Left cardiac atrium (tissue), 4 donors: ENCODE measurements at places on chromosomes 4 and X. TPM values are rescaled to one million over a fixed set of nuclear protein-coding genes. Genes with fewer than 3 reads are reported as not detected.

Gene GABRA4
- total RNA-seq: 2.1 TPM

Gene UGT2B15
- not detected for total RNA-seq

Gene TCEAL9
- 42.1 TPM for total RNA-seq

Gene TEX13B
- not detected for total RNA-seq

Gene JADE3
- total RNA-seq: 5.3 TPM

Gene NKX1-1
- not detected for total RNA-seq

DNA sequence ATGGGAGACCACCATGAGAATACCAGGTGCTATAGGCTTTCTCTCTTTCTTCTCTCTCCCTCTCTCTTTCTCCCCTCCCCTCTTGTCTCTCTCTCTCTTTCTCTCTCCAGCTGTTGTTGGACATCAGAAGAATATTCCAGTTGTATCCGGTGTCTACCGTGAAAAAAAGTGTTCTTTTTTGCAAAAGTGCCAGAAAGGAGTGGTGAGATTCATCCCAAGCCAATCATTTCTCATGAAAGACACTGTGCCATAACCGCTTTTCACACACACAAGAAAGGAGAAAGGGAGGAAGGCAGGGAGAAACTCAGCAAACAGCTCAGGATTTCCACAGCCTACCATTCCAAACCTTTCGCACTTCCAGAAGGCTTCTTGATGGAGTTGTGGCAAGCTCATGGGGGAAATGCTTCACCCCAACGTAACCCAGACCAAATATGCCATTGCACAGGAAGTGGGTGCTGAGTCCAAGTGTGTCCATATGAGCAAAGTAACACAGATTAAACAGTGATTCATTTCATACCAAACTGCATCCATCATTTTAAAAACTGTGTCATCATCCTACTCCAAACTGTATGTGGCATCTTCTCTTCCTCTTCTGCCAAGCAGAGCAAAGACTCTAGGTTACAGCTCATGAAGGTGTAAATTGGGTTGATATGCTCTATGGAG, 224.0 kb downstream of the APBB2 start:
- no peak for DNase-seq

GRCh38 chrX:38626296-38626695, 65.0 kb downstream of the TSPAN7 start:
- DNase-seq: no peak

DNA sequence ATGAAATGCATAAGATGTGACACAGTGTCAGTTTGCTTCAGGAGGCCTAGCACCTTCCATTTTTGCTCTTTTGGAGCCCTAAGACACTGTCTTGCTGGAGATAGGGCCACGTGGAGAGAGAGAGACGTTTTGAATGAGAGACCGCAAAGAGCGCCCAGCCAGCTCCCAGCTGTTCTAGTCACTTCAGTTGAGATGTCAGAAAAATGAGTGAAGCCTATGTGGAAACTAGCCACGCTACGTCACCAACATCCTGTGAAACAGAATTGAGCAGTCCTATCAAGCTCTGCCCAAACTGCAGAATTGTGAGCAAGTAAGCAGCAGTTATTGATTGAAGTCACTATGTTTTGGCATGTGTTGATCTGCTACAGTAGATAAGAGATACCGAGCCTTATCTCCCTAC, 13.1 kb downstream of the GPR82 start:
- no peak for DNase-seq

GRCh38 chrX:71143508-71143907, 1.1 kb upstream of the NLGN3 start:
- DNase-seq: peak; percentile 47

- DNase-seq: no peak
Observed at GRCh38 chr4:73859614-73860088, 6.6 kb downstream of the PF4V1 start.

DNA sequence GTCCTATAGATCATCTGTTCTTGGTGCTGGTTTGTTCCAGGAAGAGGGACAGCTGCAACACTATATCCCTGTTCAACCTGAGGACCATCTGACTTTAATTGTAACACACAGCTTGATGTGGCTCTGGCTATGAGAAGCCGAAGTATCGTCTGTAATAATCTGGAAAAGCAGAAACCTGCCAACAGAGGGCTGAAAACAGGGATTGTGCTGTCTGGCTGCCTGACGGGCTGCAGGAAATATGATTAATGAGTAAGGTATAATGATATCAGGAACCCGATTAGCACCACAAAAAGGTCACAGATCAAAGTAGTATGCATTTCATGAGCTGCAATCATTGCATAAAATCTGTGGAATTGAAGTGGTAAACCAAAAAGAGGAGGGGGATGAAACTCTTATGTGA, 170.4 kb upstream of the MAB21L2 start:
- DNase-seq: no peak

DNA sequence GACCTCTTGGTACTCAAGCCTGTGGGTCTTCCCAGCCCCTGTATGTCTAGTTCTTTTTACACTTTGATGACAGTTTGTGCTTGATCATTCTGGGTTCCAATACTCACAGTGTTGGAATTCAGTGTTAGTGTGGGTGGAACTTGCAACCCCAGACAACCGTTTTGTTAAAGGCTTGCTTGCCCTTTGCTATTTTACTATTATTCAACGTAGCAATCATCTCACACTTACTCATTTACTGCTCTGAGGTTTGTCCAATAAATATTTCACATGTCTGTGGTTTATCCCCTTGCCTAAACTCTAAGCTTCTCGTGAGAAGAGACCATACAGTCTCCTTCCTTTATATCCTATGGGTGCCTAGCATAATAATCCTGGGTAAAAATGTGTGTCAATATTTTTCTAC, 15.3 kb downstream of the CCNG2 start:
- DNase-seq: no peak

GRCh38 chrX:725971-726370, 95.4 kb downstream of the SHOX start:
- no peak for DNase-seq

GRCh38 chr4:116499-116898, 7.8 kb upstream of the ZNF718 start:
- DNase-seq: no peak

DNA sequence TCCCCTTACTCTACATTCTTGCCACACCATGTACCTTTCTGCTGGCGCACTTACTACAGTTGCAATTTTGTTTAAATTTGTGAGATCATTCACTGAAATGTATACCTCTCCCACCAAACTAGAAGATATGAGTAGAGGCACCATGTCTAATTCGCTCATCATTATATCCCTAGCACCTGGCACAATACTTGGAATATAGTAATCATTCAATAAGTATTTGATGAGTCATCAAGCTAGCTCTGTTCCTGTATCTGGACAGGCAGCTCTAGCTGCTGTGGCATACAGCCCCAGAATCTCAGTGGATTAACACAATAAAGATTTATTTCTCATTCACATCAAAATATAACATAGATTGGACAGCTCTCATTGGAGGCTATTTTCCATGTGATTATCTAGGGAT, 245.9 kb downstream of the IDS start:
- DNase-seq: no peak

GRCh38 chr4:88818631-88819470, 121.2 kb upstream of the NAP1L5 start:
- peak; percentile 35 for DNase-seq

DNA sequence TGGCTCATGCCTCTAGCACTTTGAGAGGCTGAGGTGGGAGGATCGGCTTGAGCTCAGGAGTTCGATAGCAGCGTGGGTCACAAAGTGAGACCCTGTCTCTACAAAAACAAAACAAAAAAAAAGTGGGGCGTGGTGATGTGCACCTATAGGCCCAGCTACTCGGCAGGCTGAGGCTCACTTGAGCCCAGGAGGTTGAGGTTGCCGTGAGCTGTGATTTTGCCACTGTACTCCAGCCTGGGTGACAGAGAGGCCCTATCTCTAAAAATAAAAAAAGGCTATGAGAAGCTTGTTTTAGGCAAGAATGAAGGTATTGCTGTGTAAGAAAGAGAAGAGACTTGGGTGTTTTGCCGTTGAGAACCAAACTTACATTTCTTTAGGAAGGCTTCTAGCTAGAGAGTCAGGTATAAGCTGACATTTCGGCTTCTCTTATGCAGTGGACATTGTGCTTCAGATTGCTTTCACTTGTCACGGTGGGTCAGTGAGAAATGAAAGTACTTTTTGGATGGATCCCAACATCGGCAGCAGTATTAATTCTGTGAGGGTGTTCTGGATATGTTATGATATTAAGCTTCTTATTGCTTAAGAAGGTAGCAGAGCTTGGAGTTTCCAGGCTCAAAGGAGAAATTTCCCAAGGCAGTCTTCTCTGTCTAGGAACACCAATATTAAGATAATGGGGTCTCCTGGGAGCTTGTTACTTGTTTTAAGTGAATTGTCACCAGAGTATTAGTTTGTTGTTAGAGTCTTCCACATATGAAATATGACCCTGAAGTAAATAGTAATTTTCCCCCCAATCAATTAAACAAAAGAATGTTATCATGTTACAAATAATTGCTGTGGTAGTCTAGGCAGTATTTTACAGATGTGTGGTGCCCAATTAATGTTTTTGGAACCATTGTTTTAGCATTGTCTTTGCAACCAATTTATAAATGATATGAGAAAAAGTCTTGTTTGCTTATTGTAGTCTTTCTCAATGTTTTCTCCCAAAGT, 17.6 kb downstream of the TMEM131L start:
- DNase-seq: no peak

GRCh38 chrX:10450959-10451355, 169.4 kb downstream of the MID1 start:
- no peak for DNase-seq

DNA sequence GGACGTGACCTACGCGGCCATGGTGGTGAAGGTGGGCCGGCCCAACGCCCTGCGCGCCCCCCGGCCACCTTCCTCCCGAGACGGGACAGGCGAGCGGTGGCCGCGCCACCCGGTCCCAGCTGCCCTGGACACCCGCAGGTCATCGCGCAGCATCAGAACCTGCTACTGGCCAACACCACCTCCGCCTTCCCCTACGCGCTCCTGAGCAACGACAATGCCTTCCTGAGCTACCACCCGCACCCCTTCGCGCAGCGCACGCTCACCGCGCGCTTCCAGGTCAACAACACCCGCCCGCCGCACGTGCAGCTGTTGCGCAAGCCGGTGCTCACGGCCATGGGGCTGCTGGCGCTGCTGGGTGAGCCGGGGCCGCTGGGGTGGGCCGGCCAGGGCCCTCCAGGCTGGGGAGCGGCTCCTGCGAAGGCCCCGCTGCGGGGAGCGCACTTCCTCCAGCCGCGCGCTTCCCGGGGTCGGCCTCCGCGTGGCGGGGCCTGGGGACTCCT, 9.0 kb upstream of the SLC26A1 start:
- DNase-seq: no peak

- no peak for DNase-seq
Observed at GRCh38 chr4:70997546-70997945, 4.1 kb downstream of the DCK start.

DNA sequence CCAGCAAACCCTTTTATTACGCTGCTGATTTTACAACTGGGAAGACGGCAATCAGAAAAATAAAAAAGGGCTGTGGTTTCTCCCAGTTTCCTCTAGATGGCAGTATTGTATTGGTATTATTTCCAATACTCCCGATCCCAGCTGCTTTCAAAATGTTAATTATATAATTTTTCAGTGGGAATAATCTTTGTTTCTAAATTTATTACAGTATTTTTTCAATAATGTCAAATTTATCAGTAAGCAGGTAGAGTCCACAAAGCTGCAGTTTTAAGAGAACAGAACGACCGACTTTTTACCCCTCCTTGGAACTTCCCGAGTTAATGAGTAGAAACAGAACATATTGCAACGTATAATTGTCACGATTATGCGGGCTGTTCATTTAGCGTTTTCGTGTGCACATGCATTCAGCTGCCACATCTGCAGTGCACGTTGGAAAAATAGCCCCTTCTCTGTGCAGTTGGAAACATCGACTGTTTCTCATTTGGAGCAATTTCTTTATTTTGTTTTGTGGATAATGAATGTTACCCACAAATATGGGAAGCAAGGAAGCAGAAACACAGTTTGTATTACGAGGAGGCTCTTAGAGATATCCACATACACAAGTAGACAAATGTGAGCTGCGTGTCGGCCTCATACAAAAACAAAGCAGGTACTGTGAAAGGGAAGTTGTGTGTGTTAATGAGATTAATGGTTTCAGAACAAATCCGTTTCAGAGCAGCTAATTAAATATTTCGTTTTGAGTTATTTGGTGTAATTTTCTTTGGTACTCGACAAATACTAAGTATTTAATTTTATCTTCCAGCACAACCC, 188.0 kb downstream of the STIM2 start:
- no peak for DNase-seq
